ENCODE measurements at places on chromosomes 13 and 19.

GRCh38 chr13:71378961-71379905, 487.8 kb downstream of the DACH1 start:
- no peak overlapping the region for H3K4me3 ChIP-seq
- H3K27me3 ChIP-seq = no peaks in the 10 kb centered on the region
- H3K36me3 ChIP-seq = no peaks in the 10 kb centered on the region
- no peaks in the 10 kb centered on the region for H3K4me1 ChIP-seq

DNA sequence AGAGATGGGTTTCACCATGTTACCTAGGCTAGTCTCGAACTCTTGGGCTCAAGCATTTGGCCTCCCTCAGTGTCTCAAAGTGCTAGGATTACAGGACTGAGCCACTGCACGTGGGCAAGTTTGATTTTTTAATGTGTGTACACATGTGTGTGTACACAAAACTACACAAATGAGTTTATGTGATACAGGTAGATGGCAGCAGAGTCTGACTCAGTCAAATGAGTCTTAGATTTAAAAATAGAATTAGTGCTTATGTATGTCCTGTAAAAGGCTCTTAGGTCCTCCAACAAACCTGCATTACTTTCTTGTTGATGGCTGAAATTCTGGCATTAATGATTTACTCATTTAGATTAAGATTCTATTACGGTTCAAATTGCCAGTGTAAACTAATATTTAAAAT, 293.7 kb downstream of the PCDH17 start:
- no peaks in the 10 kb centered on the region for H3K36me3 ChIP-seq
- no peaks in the 10 kb centered on the region for H3K27me3 ChIP-seq
- no peak for DNase-seq
- H3K4me1 ChIP-seq = no peaks in the 10 kb centered on the region
- H3K4me3 ChIP-seq = no peak overlapping the region

GRCh38 chr19:13574933-13575332, 68.7 kb upstream of the CACNA1A start:
- H3K27me3 ChIP-seq = peaks cover 3% of the 10 kb centered on the region
- no peak overlapping the region for H3K27ac ChIP-seq

GRCh38 chr13:95741584-95742563, 64.9 kb downstream of the DNAJC3 start:
- no peaks in the 10 kb centered on the region for H3K27me3 ChIP-seq
- DNase-seq = no peak
- H3K27ac ChIP-seq = no peak overlapping the region
- H3K36me3 ChIP-seq = peaks cover 7% of the 10 kb centered on the region

DNA sequence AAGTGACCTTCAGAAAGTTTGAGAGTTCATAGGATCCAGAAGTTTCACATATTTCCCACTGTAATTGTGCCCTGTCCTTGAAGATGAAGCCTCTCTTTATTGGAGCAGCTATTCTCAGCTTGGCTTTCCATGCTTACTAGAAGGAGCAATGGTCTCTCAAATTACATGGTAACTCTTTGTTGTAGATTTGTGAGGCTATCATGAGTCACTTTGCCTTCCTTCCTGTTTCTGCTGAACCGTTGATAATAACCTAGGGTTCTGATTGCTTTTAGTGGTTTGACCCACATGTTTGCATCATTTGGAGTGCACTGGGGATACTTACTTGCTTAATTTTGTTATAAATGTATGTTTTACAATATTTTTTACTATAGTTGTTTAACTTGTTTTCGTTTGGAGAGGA, 772.9 kb upstream of the SLITRK6 start:
- H3K36me3 ChIP-seq = no peaks in the 10 kb centered on the region
- H3K27ac ChIP-seq = no peak overlapping the region
- DNase-seq = no peak
- no peak overlapping the region for H3K4me3 ChIP-seq
- no peaks in the 10 kb centered on the region for H3K4me1 ChIP-seq

- H3K27ac ChIP-seq = no peak overlapping the region
- no peak for DNase-seq
- H3K27me3 ChIP-seq = peaks cover 13% of the 10 kb centered on the region
Measured at GRCh38 chr19:55712804-55713631, 25.2 kb downstream of the NLRP9 start.

DNA sequence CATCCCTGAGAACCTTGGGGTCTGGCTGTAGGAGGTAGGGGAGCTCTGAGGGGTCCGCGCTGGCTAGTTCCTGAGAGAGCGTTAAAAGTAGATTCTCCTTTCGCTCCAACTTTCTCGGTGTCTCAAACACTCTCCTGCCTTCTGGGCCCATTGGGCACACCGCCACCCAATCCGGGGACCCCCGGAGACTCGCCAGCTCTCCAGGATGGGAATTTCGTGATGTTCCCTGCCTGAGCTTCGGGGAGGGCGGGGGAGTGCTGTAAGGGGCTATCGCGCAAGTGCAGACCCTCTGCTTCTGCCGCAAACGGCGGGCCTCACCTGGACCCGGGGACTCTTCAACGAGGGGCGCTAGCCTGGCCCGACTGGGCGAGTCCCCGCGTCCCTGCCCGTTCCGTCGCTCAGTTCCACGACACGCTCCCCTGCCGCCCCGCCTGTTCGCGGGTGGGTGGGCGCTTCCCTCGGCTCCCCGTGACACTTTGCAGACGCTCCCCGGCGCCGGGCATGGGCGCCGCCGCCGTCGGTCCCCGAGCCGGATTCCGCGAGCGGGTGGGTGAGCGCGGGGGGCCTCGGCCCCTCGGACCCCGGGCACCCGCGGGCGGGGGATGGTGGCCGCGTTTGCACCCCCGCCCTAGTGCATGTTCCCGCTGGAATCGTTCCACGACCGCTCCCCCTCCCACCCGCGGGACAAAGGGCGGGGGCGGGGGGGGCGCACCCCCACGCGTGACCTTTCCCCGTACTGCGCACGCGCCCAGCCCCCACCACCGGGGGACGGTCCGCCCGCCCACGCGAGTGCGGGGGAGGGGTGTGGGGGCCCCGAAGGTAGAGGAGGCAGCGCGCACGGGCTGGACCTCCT, at the start of gene CCDC106:
CCDC106 (plus strand) TSS at position 481 of the 853 bp plus-strand sequence. CDS start 835 bp downstream, outside the sequence.
- peaks cover 45% of the 10 kb centered on the region for H3K4me1 ChIP-seq
- peak within 1 kb of the TSS; percentile 78 for H3K4me3 ChIP-seq
- no peaks in the 10 kb centered on the region for H3K27me3 ChIP-seq
- H3K36me3 ChIP-seq = peaks cover 25% of the 10 kb centered on the region
- peak; percentile 47 for DNase-seq
- H3K27ac ChIP-seq = peak within 1 kb of the TSS; percentile 80

DNA sequence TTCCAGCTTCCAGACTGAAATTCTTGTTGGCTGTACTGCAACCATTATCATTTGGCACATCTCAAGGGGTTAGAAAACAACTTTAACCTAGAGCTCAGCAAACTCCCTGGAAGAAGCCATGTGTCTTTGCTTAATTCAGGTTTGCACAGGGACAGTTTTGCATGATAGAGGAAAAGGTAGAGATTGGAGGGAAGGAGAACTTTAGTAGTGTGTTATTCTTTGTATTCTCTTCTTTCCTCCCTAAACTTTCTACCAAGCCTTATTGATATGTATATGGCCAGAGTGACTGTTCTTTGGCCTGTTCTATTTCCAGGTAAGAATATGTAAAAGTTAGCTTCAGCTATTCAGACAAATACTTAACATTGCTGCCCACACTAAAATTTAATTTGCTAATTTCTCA, 53.1 kb downstream of the UGGT2 start:
- H3K36me3 ChIP-seq = no peaks in the 10 kb centered on the region
- no peaks in the 10 kb centered on the region for H3K27me3 ChIP-seq
- no peak overlapping the region for H3K27ac ChIP-seq
- no peaks in the 10 kb centered on the region for H3K4me1 ChIP-seq

DNA sequence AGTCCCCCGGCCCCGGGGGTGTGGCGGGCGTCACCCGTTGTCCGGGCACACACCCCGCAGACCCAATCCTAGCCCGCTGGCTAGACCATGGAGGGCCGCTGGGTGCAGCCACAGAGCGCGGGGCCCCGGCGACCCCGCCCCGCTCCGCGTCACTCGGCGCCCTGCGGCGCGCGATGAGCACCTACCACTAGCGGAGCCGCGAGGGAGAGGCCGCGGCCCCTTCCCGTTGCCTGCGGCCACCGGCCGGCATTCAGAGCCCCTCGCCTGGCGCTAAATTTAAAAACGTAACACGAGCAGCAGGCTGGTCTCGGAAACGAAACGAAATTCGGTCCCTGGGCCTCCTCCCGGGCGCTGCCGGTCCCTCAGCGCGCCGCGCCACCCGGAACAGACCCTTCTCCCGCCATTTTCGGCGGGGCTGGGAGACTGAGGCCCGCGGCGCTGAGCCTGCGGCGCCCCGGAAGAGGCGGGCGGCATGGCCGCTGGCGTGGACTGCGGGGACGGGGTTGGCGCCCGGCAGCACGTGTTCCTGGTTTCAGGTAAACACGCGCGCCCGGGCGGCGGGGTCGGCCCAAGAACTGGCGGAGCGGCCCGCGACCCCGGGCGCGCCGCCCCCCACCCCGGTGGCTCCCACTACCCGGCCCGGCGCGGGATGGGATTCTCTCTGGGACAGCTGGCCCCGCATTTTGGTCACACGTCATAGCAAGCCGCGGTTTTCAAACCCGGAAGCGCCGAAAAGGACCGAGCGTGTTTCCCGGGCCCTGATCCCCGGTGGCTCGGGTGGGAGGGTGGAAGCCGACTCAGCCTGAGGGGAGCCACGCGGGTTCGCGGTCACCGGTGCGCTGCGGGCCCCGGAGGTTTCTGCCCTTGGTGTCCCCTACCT, at the start of gene RNASEH2B:
RNASEH2B (plus strand) TSS at position 187 of the 880 bp plus-strand sequence; CDS start at position 473, 286 bp downstream.
- H3K27ac ChIP-seq = peak within 1 kb of the TSS; percentile 96
- peaks cover 52% of the 10 kb centered on the region for H3K4me1 ChIP-seq
- DNase-seq = peak; percentile 76
- H3K27me3 ChIP-seq = no peaks in the 10 kb centered on the region

DNA sequence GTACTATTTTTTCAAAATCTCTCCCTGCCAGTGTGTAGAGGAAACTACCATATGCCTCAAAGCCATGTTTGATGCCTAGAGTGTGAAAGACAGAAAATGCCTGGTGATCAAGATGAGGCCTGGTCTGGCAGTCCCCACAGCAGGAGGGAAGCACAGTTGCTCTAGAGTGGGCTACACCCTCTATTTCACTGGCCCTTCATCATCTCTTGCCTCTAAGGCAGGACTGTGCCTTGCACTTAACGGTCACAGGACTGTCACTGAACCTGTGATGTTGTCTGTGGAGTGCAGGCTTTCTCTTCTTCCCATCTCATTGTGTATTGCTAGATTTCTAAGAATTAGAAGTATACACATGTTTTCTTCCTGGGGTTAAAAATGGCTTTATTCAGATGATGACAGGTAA, 16.3 kb downstream of the POLR1D start:
- H3K36me3 ChIP-seq = peaks cover 17% of the 10 kb centered on the region
- H3K4me3 ChIP-seq = no peak overlapping the region
- DNase-seq = no peak
- no peak overlapping the region for H3K27ac ChIP-seq

DNA sequence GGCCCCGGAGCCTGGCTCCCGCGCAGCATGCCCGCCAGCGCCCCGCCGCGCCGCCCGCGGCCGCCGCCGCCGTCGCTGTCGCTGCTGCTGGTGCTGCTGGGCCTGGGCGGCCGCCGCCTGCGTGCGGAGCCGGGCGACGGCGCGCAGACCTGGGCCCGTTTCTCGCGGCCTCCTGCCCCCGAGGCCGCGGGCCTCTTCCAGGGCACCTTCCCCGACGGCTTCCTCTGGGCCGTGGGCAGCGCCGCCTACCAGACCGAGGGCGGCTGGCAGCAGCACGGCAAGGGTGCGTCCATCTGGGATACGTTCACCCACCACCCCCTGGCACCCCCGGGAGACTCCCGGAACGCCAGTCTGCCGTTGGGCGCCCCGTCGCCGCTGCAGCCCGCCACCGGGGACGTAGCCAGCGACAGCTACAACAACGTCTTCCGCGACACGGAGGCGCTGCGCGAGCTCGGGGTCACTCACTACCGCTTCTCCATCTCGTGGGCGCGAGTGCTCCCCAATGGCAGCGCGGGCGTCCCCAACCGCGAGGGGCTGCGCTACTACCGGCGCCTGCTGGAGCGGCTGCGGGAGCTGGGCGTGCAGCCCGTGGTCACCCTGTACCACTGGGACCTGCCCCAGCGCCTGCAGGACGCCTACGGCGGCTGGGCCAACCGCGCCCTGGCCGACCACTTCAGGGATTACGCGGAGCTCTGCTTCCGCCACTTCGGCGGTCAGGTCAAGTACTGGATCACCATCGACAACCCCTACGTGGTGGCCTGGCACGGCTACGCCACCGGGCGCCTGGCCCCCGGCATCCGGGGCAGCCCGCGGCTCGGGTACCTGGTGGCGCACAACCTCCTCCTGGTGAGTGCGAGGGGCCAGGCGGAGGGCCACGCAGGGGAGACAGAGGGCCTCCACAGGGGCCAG, at the start of gene KL:
KL (plus strand) TSS at position 10 of the 909 bp plus-strand sequence; CDS start at position 28, 18 bp downstream.
- H3K27me3 ChIP-seq = peaks cover 64% of the 10 kb centered on the region
- peak; percentile 34 for DNase-seq
- peaks cover 20% of the 10 kb centered on the region for H3K4me1 ChIP-seq

- H3K36me3 ChIP-seq = peaks cover 3% of the 10 kb centered on the region
- no peak overlapping the region for H3K27ac ChIP-seq
- H3K4me1 ChIP-seq = no peaks in the 10 kb centered on the region
- H3K27me3 ChIP-seq = no peaks in the 10 kb centered on the region
Measured at GRCh38 chr19:5204212-5204611, 136.4 kb downstream of the PTPRS start.

GRCh38 chr19:45920458-45920857, 5.9 kb upstream of the NANOS2 start:
- H3K4me1 ChIP-seq = peaks cover 51% of the 10 kb centered on the region
- no peak overlapping the region for H3K4me3 ChIP-seq
- peak overlapping the region; percentile 58 for H3K27ac ChIP-seq
- peaks cover 9% of the 10 kb centered on the region for H3K27me3 ChIP-seq
- peak; percentile 32 for DNase-seq

DNA sequence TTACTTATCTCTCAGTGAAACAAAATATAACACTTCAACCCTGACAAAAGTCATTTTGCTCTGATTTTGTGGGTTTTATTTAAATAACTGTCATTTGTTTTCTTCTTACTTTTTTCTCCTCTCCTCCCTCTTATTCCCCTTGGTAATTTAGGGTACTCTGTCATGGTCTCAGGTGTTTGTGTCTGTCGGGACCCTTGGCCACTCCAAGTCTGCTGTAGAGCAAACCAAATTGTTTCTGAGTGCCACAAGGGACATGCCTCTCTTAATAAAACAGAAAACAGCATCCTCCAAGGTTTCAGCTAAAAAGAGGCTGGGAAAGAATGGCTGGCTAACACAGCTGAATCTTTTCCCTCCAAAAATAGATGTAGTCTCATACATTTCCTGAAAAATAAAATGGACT, 573.1 kb upstream of the KLF12 start:
- H3K27me3 ChIP-seq = no peaks in the 10 kb centered on the region
- H3K36me3 ChIP-seq = no peaks in the 10 kb centered on the region
- H3K27ac ChIP-seq = no peak overlapping the region
